NCI-H526 (cell line): ENCODE measurements at places on chromosomes 1 and 21.

GRCh38 chr1:163163881-163164582 lies 38.7 kb downstream of the RGS5 start:
- DNase-seq: no peak

DNA sequence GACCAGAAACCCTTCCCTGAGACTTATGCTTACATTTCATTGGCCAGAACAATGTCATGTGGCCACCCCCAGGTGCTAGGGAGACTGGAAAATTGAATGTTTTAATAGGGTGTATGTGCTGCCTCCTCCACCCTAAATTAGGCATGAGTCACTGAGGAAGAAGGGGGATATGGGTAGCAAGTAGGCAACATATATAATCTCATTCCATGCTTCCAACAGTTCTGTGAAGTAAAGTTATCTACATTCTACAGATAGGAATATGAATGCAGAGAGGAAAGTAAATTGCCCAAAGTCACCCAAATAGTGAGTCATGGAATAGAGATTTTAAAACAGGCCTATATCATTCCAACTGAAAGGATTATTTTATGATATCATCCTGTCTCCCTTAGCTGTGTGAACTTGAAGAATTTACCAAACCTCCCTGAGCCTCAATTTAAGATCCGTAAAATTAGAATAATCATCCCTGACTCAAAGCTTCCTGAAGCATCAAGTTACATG lies 168.6 kb upstream of the FGGY start:
- no peak for DNase-seq

GRCh38 chr1:232793944-232794343 lies 11.3 kb upstream of the MAP10 start:
- DNase-seq: no peak

DNA sequence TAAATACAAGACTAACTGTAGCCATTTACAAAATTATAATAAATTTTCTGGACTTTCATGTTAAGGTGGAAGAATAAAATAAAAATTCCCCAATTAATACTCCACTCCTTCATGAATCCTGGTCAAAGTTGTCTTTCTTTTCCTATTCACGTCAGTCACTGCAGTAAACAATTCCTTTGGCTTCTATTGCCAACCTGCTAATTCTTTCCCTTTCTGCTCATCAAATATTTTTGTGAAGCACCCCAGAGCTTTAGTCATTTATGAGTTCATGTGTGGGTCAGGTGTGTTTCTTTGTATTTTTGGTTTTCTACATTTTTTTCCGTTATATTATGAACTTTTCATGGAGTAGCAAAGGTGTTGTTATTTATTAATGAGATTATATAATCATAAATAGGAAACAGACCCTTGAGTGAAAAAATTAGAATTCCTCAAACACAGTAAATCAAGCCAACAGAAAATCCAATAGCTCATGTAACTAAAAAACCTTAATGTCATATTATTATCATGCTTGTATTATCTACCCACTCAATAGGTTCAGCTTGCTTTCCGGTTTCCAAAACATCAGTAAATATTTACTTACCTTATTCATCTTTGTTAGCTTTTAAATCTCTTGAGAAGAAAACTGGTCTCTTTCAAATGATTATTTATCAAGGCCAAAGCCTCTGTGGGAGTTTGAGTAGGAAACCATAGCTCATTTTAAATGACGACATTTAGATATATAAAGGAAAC lies 29.6 kb upstream of the PLA2G4A start:
- DNase-seq: no peak

DNA sequence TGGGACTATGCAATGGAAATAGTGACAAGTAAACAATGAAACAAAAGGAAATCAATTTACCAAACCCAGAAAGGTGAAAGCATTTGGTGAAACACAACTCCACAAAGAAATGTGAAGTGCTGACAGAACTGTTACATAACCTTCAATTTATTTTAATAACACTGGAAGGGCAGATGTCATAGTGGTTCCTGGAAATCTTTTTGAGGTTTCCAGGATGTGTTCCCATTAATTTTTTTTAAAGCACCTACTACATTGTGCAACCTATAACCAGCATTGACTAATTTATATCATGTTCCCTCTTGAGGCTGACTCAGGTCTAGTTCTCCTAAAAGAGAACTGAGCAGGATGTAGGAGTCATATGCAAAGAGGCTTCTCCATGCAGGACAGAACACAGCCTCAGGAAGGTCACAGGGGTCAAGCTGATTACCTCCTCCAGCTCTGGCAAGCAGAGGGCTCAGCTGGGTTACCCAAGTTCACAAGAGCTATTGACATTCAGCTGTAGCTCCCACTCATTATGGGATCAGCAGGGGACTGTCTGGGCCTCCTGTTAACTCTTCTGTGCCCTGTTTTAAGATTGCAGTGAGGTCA lies 157.1 kb upstream of the NRIP1 start:
- no peak for DNase-seq

GRCh38 chr21:38413958-38414548 lies 84.2 kb downstream of the ERG start:
- no peak for DNase-seq
